Stimulated activated CD4-positive, alpha-beta T cell treated with anti-CD3 and anti-CD28 coated beads, Interleukin-2, amount 100 ng/mL, for 48 hours (primary cell): ENCODE measurements at places on chromosomes 3 and 15.

- DNase-seq = no peak
Observed at GRCh38 chr3:152284906-152285305, 16.2 kb downstream of the MBNL1 start.

- no peak for DNase-seq
Observed at GRCh38 chr15:43449981-43450380, 43.0 kb downstream of the TP53BP1 start.

DNA sequence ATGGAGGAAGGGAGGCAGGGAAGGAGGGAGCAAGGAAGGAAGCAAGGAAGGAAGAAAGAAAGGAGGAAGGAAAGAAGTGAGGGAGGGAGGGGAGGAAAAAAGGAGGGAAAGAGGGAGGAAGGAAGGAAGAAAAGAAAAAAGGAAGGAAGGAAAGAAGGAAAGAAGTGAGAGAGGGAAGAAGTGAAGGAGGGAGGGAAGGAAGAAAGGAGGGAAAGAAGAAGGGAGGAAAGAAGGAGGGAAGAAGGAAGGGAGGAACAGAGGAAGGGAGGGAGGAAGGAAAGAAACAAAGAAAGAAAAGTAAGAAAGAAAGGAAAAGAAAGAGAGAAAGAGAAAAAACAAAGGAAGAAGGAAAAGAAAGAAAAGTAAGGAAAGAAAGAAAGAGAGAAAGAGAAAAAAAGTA lies 183.0 kb upstream of the SLC24A5 start:
- DNase-seq = no peak

DNA sequence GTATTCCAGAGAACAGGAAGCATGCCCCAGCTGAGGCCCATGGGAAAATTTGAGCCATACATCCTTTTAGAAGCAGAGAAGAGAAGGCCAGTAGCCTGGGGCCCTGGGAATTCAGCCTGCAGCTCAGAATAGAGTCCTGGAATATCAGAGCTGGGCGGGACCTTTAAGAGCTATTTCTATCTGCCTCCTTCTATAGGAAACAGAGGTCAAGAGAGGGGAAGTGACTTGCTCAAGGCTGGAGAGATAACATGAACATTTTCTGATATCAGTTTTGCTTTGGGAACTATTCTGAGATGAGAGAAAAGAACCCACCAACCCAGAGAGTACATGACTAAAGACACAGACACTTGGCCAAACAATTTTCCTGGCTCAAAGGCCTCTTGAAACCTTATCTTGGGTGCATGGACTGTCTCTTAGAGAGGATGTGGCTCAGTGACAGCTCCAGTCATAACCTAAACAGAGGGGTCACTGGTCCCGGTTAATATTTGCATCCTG lies 26.0 kb downstream of the MASP1 start:
- no peak for DNase-seq

GRCh38 chr3:33855884-33856546 lies 57.6 kb downstream of the PDCD6IP start:
- DNase-seq = no peak

GRCh38 chr15:67033571-67034044 lies 31.8 kb upstream of the SMAD3 start:
- no peak for DNase-seq

DNA sequence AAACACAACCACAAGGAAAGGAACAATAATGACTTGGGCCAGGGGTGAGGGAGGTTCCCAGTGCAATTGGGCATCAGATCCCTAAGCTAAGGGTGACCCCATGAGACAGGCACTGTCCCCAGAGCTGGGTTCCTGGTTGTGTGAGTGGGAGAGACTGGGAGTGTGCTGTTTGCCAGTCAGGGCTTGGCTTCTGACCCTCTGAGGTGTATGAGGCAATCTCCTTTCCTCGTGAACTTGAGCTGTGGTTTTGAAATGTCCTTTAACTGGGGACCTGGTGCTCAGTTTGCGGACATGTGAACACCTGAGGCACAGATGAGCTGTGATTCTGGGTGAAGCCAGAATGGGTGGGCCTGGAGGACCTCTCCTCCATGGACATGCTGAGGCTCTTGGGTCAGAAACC lies 58.5 kb upstream of the PLXNA1 start:
- DNase-seq = no peak

GRCh38 chr3:128763967-128764366 lies 38.0 kb downstream of the RAB7A start:
- peak; percentile 15 for DNase-seq

- no peak for DNase-seq
Observed at GRCh38 chr3:108130701-108131474, 40.1 kb upstream of the CD47 start.

GRCh38 chr15:91706322-91707032 lies 147.0 kb upstream of the SLCO3A1 start:
- DNase-seq = peak; percentile 80

DNA sequence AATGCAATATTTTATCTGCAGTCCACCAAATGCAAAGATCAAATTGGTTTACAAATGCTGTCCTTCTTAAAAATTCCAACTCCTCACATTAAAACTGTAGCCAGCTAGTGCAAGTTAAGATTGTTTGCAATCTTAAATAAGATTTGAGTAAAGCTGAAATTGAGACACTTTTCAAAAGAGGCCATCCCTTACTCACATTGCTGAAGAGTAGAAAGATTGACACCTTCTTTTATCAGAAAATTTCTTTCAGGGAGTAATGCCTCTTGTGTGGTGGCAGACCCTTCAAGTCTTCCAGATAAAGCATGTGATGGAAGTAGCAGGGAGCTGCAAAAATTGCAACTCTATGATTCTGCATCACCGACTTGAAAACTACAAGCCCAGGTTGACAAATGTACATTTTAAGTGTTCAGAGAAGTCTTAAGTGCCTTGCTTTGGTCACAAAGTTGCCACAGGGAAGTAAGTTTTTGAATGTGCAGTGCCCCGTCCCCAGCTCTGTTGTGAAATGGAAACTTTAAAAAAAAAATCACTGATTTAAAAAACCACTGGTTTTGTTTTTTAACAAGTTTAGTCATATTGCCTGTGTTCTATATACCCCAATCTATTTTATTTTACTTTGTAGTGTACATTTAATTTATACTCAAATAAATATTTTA lies 12.6 kb downstream of the CD86 start:
- DNase-seq = no peak

DNA sequence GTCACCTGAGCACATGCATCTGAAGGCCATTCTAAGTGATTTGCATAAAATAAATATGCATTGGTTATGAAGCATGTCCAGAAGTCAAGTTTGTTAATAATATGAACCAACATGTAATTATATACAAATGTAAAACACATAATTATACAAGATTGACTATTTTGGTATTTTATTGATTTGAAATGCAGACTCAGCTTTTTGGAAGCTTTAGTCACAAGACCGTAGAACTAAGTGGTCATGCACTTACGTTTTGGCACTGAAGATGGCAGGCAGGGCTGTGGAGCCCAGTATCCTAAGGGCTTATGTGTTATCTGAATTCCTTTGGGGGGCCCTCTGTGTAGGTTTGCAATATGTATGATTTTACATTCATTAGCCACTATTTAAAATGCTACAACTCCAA lies 5.0 kb downstream of the CHRNA7 start:
- no peak for DNase-seq

GRCh38 chr3:52794612-52795099 lies at the start of gene ITIH3:
Gene ITIH3 (plus strand): TSS chr3:52794796. CDS start chr3:52794804, 8 bp downstream.
- DNase-seq = no peak

GRCh38 chr3:73561494-73561893 lies 63.2 kb downstream of the PDZRN3 start:
- DNase-seq = no peak

DNA sequence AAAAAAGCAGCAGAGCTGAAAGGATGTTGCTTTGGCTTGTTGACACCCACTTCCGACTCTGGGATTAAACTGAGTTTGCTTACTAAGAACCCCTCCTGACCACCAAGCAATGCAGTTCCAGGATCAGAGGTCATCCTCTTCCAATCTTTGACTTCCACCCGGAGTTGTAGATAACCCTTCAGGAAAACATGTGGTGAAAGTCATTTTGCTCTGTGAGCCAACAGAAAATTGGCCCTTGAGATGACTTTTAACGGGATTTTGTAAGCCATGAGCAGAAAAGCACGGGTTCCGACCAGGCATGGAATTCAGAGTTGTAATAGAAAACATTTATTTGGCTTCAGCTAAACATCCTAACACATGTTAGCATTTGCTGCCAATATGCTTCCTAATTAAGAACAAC lies 171.6 kb upstream of the NR2F2 start:
- DNase-seq = no peak

- DNase-seq = no peak
Observed at GRCh38 chr15:66715720-66716655, 14.0 kb downstream of the SMAD6 start.

GRCh38 chr15:45653702-45654424 lies 19.0 kb downstream of the SQOR start:
- DNase-seq = no peak

DNA sequence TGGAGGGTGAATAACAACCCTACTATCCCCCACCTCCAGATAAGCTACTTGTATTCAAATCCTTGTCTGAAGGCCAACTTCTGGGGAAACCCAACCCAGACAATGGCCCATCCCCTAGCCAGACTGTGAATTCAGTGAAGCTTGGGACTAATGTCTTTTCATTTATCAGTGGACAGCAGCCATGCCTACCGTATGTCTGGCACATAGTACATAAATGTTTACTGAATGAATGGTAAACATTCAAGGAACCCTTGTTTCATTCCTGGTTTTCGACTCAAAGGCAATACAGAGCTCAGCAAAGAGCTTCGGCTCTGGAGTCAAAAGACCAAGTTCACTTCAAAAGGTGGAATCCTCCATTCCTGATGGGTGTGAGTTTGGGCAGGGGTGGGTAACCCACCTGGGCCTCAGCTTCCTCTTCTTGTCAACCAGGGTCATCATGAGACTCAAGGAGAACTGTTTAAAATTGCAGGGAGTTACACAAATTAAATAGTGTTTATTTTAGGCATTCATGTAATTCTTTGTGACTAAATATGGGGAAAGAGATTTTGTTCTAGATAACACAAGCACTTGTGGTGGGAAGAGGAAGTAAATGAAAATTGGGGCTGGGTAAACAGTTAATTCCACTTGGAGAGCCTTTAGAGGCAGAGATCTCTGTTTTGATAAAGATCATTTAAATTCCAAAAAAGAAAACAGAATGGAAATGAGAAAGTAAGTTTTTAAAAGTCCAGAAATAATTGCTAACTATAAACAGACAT lies 303.7 kb upstream of the WNT5A start:
- DNase-seq = no peak

DNA sequence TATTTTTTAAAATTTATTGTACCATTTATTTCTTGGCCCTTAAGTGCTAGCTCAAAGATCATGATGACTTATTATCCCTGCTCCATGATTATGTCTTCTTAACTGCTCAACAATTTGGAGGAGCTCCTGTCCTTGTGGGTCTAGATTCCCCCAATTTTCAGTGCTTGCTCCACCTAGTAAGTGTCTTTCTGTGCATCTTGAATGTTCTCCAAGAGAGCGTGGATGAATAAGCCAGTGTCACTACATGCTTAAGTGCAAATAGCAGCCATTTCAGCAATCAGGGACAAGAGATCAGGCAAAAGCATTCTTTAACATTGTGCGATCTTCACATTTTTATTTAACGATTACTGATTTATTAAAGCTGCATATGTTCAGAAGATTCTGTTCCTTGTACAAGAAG lies 99.4 kb downstream of the ALCAM start:
- DNase-seq = no peak

- DNase-seq = no peak
Observed at GRCh38 chr3:193983846-193984818, 151.8 kb upstream of the HES1 start.

DNA sequence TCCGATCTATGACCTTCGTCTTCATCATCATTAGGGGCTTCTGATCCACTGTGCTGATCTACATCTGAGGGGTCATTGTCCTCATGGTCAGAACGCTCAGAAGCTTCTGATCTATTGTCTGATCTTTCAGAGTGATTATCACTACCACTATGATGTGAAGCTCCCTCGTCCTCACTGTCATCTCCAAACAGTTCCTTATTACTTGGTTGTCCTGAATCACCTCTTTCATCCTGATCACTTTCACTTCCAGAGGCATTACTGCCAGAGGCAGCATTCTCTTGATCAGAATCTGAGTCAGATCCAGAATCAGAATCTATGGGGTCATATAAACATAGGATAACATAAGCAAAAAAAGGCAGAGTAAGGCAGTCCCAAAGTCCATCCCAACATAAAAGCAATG lies 5.4 kb downstream of the LEO1 start:
- DNase-seq = no peak

GRCh38 chr3:16999161-16999560 lies 114.4 kb downstream of the PLCL2 start:
- no peak for DNase-seq

GRCh38 chr15:31392761-31393401 lies 66.2 kb downstream of the KLF13 start:
- no peak for DNase-seq

DNA sequence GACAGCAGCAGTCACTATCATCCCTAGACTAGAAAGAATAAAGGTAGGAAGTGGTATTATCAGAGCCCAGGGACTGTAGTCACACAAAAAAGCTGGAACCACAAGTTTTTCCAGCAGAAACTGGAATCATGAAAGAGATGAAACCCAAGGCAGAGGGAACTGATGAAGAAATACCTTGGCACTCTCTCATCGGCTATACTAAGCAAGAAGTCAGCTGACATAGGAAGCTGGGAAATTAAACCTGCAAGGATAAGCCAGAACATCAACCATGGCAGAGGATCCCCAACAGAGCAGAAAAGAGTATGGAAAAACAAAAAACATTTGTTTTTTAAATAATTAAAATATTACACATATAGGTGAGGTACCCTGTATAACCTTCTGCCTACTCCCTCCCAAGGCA lies 86.5 kb downstream of the AQR start:
- DNase-seq = no peak

- no peak for DNase-seq
Observed at GRCh38 chr3:37116998-37117397, 57.4 kb downstream of the LRRFIP2 start.

DNA sequence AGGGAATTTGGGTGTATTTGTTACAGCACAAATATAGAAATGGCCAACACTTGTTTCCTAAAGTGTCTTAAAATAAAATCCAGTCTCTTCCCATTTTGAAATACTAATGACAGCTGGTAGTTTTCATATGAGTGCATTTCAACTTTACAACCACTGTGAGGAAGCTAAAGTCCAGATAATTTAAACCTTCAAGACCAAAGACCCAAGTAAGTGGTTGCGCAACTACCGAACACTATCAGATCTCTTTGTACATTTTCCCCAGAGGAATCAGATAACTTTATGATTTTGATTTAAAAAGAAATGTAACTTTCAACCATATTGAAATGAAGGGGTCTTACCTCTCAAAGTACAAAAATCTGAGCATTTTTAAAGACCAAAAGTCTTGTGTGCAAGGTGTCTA lies 14.3 kb downstream of the BCL2L10 start:
- no peak for DNase-seq

DNA sequence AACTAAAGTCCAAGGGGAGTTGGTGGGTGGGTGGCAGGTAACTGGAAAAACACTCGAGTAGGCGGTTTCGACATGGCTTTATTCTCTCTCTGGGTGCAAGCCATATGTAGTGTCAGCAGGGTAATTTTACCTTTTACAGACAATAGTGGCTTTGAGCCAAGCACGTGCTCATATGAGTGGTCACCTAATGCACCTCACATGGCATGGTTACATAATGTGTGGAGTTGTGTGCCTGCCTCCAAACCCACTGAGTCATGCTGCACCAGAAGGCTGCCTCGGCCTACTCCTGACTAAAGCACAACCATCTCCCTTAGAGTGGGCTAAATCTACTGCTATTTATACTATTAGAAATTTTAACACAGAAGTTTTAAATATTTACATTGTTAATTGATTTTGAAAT lies 16.5 kb downstream of the CCRL2 start:
- DNase-seq = no peak

- no peak for DNase-seq
Observed at GRCh38 chr15:31024979-31025378, 33.6 kb upstream of the MTMR10 start.

GRCh38 chr3:138389841-138390581 lies 41.6 kb downstream of the MRAS start:
- no peak for DNase-seq
